ENCODE measurements at places on chromosomes 13 and 19.

DNA sequence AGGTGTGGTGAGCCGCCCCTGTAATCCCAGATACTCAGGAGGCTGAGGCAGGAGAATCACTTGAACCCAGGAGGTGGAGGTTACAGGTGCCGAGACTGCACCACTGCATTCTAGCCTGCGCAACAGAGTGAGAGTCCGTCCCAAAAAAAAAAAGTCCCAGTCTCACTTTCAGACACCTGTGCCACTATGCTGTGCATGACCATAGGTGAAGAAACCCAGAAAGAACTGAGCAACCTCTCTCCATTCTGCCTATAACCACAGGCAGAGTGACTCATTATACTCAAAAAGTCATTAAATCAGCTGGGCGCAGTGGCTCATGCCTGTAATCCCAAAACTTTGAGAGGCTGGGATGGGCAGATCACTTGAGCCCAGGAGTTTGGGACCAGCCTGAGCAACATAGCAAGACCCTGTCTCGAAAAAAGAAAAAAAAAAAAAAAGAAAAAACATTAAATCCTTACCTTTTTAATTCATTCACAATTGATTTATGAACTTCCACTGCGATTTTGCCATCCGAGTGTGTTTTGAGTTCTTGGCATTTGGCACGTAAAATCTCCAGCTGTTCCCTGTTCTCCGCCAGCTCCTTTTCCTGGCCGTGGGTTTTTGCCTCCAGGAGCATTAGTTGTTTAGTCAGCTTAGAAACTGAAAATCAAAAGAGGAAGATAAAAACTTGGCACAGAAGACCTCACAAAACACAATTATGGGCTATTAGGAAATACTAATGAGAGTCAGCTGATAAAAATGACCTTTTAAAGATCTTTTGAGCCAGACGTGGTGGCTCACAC, 45.5 kb upstream of the SLC7A9 start:
- no peaks in the 10 kb centered on the region for H3K4me1 ChIP-seq

DNA sequence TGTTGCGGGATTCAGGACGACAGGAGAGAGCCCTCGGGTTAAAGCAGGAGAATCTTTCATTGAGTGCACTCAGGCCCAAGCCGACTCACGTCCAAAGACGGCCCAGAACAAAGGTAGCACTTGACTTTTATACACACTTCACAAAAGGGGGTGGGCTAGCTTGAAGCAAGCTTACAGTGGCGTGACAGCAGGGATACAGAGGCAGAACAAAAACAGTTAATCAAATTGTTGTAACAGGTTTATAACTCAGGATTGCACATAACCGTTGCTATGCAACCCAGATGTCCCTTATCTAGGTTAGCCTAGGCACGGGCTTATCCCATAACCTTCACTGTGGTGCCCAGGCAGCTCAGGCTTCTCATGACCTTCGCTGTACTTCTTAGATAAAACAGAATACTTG, 2.0 kb downstream of the MED25 start:
- H3K27ac ChIP-seq, result no peak overlapping the region
- H3K27me3 ChIP-seq, result no peaks in the 10 kb centered on the region
- H3K36me3 ChIP-seq, result no peaks in the 10 kb centered on the region
- no peaks in the 10 kb centered on the region for H3K4me1 ChIP-seq
- H3K4me3 ChIP-seq, result no peak overlapping the region
- no peak for DNase-seq

GRCh38 chr13:30696278-30697176, 38.8 kb upstream of the ALOX5AP start:
- no peak overlapping the region for H3K4me3 ChIP-seq
- H3K4me1 ChIP-seq, result no peaks in the 10 kb centered on the region
- peak overlapping the region; percentile 8 for H3K27ac ChIP-seq
- DNase-seq, result no peak
- no peaks in the 10 kb centered on the region for H3K36me3 ChIP-seq

DNA sequence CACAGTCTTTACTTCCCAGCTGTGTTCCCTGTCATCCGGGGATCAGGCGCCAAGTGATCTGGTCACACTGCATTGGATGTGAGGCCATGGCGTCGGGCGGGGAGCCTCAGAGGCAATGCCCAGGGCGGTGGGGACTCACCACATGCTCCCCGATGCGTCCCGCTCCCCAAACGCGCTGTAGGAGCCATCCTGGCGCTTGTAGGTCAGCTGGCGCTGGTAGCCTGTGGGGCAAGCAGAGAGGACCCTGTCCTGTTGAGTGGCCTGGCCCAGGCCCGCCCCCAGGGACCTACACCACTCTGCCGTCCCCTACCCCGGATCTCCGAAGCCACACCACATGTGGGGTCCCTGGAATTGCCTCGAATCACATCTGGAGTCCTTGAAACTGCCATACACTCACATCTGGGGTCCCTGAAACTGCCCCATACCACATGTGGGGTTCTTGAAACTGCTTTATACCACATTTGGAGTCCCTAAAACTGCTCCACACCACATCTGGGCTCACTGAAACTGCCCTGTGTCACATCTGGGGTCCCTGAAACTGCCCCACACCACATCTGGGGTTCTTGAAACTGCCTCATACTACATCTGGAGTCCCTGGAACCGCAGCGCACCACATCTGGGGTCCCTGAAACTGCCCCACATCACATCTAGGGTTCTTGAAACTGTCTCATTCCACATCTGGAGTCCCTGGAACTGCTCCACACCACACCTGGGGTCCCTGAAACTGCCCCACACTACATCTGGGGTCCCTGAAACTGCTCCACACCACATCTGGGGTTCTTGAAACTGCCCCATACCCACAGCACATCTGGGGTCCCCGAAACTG, 33.2 kb downstream of the F2RL3 start:
- H3K36me3 ChIP-seq, result no peaks in the 10 kb centered on the region
- H3K4me3 ChIP-seq, result no peak overlapping the region

DNA sequence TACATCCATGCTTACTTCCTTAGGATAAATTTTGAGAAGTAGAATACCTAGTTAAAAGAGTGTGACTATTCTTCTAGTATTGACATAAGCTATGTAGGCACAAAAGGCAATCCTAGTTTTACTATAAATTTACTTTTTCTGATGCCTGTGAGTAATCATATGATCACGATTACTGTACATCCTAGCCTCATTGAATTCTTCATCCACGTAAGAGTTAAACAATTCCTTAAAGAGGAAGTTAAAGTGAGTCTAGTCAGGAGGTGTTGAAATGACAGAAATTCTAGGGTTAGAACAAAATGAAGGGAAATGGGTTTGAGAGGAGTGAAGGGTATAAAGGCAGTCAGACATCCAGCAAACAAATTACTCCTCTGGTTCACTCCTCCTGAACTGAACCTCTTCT, at the start of gene ACOD1:
TSS of gene ACOD1 (plus strand) at position 363 of the 400 bp plus-strand sequence. CDS start 48 bp downstream, outside the sequence.
- H3K27me3 ChIP-seq, result no peaks in the 10 kb centered on the region
- H3K27ac ChIP-seq, result no peak within 1 kb of the TSS
- H3K4me3 ChIP-seq, result no peak within 1 kb of the TSS

DNA sequence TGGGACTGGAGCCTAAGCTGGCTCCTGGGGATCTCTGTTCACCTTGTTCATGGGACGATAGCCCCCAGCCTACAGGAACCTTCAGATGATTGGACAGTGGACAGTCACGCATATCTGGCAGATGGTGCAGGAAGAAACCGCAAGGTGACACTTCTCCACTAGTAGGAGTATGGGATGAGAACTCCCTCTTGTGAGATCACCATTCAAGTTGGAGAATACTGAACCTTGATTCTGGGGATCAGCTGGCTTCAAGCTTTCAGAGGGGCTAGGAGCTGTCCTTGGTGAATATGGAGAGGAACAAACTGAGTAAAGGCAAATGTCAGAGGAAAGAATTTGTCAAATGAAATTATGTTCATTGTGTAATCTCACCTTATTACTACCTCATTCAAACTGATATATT, 204.5 kb downstream of the PDS5B start:
- H3K27ac ChIP-seq, result no peak overlapping the region
- no peaks in the 10 kb centered on the region for H3K4me1 ChIP-seq
- no peaks in the 10 kb centered on the region for H3K27me3 ChIP-seq
- no peaks in the 10 kb centered on the region for H3K36me3 ChIP-seq
- no peak overlapping the region for H3K4me3 ChIP-seq

GRCh38 chr13:106637519-106637918, 69.6 kb upstream of the ARGLU1 start:
- H3K36me3 ChIP-seq, result no peaks in the 10 kb centered on the region
- H3K4me1 ChIP-seq, result no peaks in the 10 kb centered on the region
- DNase-seq, result no peak
- H3K27me3 ChIP-seq, result no peaks in the 10 kb centered on the region
- H3K27ac ChIP-seq, result no peak overlapping the region
- no peak overlapping the region for H3K4me3 ChIP-seq

- H3K36me3 ChIP-seq, result no peaks in the 10 kb centered on the region
- H3K4me1 ChIP-seq, result no peaks in the 10 kb centered on the region
- H3K27ac ChIP-seq, result no peak overlapping the region
- DNase-seq, result no peak
- H3K27me3 ChIP-seq, result no peaks in the 10 kb centered on the region
Observed at GRCh38 chr13:39102981-39103490, 64.8 kb downstream of the NHLRC3 start.

GRCh38 chr13:45537516-45537915, 72.8 kb downstream of the COG3 start:
- DNase-seq, result no peak
- no peak overlapping the region for H3K27ac ChIP-seq
- no peaks in the 10 kb centered on the region for H3K4me1 ChIP-seq

DNA sequence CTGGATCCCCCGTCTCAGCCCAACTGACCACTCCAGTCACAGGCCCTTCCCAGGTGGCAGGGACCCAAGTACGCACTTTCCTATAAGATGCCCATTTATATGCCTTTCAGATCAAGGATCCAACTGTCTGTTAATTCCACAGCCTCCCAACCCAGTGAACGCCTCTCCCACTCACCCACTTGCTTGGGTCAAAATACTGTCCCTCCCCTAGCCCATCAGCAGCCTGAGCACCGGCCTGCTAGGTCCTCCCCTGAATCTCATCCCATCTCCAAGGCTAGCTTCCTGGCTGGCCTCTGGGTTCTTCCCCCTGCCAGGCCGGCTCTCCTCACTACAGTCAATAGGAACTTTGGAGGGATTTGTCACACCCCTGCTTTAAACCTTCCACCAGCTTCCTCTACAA, 1.9 kb downstream of the UBE2S start:
- H3K27me3 ChIP-seq, result no peaks in the 10 kb centered on the region
- no peak for DNase-seq
- no peaks in the 10 kb centered on the region for H3K36me3 ChIP-seq
- H3K4me3 ChIP-seq, result no peak overlapping the region
- no peak overlapping the region for H3K27ac ChIP-seq

GRCh38 chr19:12794196-12794941, 3.1 kb downstream of the JUNB start:
- no peak for DNase-seq
- peak overlapping the region; percentile 98 for H3K27ac ChIP-seq
- no peaks in the 10 kb centered on the region for H3K36me3 ChIP-seq
- H3K4me1 ChIP-seq, result peaks cover 5% of the 10 kb centered on the region
- no peaks in the 10 kb centered on the region for H3K27me3 ChIP-seq
- peak overlapping the region; percentile 92 for H3K4me3 ChIP-seq

- no peak overlapping the region for H3K4me3 ChIP-seq
- DNase-seq, result no peak
- H3K27me3 ChIP-seq, result no peaks in the 10 kb centered on the region
- H3K4me1 ChIP-seq, result peaks cover 3% of the 10 kb centered on the region
Observed at GRCh38 chr19:42288881-42289555, 12.9 kb upstream of the PRR19 start.

- H3K36me3 ChIP-seq, result no peaks in the 10 kb centered on the region
- DNase-seq, result no peak
- H3K27ac ChIP-seq, result no peak overlapping the region
- H3K4me3 ChIP-seq, result no peak overlapping the region
- no peaks in the 10 kb centered on the region for H3K4me1 ChIP-seq
Observed at GRCh38 chr19:53904909-53905308, 4.2 kb upstream of the CACNG7 start.

DNA sequence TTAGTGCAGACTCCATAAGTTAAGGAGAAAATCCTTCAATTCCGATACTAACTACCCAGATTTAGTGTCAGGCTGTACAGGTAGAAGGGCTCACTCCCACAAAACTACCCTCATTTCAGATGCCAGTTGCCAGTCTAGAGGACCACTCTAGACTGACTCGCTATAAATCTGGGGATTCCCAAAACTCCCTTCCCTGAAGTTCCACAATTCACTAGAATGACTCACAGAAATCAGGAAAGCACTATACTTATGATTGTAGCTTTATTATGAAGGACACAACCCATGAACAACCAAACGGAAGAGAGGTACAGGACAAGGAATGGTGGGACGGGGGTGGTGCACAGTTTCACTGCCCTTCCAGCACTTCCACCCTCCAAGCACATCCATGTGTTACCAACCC, 321.2 kb downstream of the DIAPH3 start:
- H3K27ac ChIP-seq, result no peak overlapping the region
- no peaks in the 10 kb centered on the region for H3K27me3 ChIP-seq
- DNase-seq, result no peak
- H3K36me3 ChIP-seq, result no peaks in the 10 kb centered on the region

- peaks cover 7% of the 10 kb centered on the region for H3K4me1 ChIP-seq
- DNase-seq, result peak; percentile 67
- H3K36me3 ChIP-seq, result no peaks in the 10 kb centered on the region
- no peak overlapping the region for H3K4me3 ChIP-seq
Observed at GRCh38 chr19:641702-642101, 2.0 kb downstream of the FGF22 start.

DNA sequence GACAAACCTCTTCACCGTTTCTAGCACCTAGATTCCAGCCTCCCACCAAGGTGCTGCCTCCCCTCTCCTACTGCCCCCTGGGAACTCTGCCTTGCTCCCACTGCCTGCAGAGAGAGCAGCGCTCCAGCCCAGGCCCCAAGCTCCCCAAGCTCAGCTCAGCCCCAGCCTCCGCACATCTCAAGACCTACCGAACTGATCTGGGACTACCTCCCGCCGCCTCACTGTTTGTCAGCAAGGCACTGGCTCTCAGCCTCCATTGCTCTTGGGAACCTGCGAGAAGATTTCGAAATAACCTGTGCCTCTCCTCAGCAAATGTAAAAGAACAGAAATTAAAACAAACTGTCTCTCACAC, 92.4 kb upstream of the GPR183 start:
- H3K4me1 ChIP-seq, result no peaks in the 10 kb centered on the region
- H3K27me3 ChIP-seq, result no peaks in the 10 kb centered on the region
- no peaks in the 10 kb centered on the region for H3K36me3 ChIP-seq
- no peak overlapping the region for H3K27ac ChIP-seq
- no peak for DNase-seq

GRCh38 chr19:30381366-30381765, 9.2 kb downstream of the ZNF536 start:
- H3K36me3 ChIP-seq, result no peaks in the 10 kb centered on the region
- H3K4me1 ChIP-seq, result no peaks in the 10 kb centered on the region
- DNase-seq, result no peak
- no peak overlapping the region for H3K4me3 ChIP-seq
